NCI-H1417 treated with DMSO at 0.1 percent for 48 hours (cell line): ENCODE measurements at places on chromosomes 13 and 19.

GRCh38 chr19:3243819-3244700, 19.6 kb downstream of the CELF5 start:
- no peak for DNase-seq

- DNase-seq: no peak
Measured at GRCh38 chr19:588741-589692, 664 bp upstream of the HCN2 start.

- DNase-seq: no peak
Measured at GRCh38 chr13:55577082-55577846, 1563.5 kb upstream of the PRR20A start.

GRCh38 chr13:111184458-111185401, 69.6 kb downstream of the ARHGEF7 start:
- no peak for DNase-seq

GRCh38 chr19:19062454-19063182, 1.2 kb upstream of the SLC25A42 start:
- DNase-seq: no peak
